ENCODE measurements at places on chromosomes 2 and 18. TPM values are rescaled to one million over a fixed set of nuclear protein-coding genes. Genes with fewer than 3 reads are reported as not detected.

- DNase-seq = no peak
Measured at GRCh38 chr2:61268249-61268648, 106.3 kb downstream of the C2orf74 start.

Gene ERMN
- total RNA-seq = not detected

- no peak for DNase-seq
Measured at GRCh38 chr2:11346023-11346482, 1.6 kb upstream of the ROCK2 start.

Gene TAF1B
- 16.7 TPM for total RNA-seq
